ENCODE measurements at places on chromosomes 12 and 14.

DNA sequence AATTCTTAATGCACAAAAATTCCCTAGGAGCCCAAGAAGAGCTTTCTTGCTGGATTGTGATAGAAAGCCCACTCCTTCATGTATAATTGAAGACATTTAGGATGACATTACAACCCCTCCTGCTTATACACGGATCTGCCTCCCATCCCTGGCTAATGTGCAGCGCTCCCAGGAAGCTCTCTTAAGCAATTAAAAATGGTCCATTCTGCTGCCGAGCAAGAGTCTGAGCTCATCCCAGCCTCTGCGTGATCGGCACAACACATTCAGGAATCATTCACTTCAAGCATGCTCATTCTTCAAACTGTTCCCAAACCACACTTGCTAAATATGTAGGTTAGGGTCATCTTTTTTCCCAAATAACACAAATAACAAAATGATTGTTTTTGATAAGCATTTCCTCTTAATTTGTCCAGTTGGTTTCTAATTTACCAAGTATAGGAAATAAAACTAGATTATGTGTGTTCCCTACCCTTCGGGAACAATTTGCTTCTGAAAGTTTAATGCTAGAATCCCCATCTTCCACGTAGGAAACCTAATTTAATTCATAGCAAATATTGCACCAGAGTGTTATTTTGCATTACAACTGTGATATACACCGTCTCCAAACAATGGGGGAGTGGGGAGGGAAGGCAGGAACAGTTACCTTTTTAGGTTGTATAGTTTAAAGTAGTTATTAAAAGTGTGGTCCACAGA, 17.3 kb upstream of the TMEM233 start:
- DNase-seq = no peak

DNA sequence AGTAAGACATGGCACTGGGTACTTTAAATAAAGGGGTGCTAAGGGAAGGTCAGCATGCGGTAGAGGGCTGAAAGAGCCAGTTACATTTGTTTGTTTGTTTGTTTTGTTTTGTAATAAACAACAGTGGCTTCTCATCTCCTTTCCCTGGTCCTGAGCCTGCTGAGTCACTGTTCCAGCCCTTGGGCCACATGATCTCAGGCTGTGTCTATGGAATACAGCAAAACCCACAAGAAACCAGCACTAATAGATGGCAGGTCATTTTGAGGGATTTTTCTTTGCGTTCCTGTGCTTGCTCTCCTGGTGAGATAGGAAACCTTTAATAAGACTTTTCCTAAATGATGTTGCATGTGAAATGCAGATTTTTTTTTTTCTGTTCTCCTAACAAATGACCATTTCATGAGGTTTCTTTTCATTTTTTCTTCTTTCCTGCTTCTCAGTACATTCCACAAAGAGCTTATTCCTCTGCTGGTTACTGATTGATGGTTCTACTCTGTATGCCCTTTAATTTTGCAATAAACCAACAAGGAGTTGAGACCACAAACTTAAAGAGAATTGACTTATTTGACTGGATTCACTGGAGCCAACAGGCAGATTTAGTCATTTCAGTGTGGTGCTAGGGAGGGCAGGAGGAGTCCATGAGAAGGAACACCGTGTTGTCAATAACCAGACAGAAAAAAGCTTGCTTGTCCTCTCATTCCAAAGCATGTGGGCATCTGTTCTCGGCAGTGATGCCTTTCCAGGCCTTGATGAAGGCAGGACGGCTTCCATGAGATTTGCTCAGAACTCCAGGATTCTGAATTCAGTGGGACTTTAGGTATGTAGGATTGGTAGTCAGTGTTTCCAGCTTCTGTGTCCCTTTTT, 459.2 kb downstream of the RAD51B start:
- no peak for DNase-seq

DNA sequence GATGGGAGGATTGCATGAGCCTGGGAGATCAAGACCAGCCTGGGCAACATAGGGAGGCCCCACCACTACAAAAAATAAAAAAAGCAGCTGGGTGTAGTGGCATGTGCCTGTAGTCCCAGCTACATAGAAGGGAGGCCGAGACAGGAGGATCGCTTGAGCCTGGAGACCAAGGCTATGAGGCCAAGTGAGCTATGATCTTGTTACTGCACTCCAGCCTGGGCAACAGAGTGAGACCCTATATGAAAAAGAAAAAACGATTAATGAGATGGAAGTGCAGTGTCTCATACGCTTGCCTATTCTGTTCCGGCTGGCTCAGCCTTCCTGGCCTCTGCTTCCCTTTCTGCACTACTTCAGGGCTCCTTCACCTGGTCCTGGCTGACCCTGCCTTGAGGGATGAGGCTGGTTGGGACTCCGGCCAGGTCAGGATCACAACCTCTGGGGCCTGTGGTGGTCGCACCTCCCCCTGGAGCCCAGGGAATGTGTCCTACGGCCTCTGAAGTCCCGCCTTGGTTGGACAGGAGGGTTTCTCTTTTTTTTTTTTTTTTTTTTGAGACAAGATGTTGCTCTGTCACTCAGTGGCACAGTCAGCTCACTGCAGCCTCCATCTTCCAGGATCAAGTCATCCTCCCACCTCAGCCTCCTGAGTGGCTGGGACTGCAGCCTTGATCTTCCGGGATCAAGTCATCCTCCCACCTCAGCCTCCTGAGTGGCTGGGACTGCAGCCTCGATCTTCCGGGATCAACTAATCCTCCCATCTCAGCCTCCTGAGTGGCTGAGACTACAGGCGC, 10.7 kb downstream of the TEDC1 start:
- DNase-seq = no peak

- DNase-seq = no peak
Observed at GRCh38 chr14:34826661-34827060, 48.5 kb downstream of the BAZ1A start.

DNA sequence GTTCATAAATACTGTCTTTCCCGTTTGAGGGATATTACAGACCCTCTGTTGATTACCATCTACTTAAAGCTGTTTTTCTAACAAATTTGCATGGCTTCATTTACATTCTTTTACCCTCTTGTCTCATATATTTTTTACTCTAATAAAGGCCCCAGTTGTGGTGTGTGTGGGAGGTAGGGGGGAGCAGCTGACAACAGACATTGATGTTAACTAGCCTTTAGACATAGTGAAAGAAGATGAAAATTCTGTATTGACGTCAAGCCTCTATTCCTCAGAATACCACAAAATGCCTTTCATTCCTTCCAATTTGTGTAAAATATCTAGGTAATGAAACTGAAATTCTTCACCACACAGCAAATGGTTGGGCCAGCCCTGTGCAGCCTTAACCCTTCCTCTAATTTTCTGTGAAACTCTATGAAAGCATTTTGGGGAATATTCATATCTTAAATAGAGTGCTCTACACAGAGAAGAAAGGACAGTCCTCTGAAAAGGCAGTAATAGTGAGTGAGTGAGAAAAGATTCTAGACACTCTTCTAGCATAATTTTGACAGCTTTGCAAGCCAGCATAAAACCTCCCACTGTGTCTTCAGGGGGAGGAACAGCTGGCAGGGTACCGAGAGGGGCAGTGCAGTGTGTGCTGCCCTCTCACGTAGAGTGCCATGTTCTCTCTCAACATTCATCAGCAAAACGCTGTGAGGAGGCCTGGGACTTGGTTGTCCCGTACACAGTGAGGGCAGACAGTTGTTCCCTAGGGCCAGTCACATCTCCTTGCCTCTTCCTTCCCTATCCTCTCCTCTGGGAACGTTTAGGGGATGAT, 20.1 kb upstream of the CERS5 start:
- DNase-seq = peak; percentile 27

- no peak for DNase-seq
Observed at GRCh38 chr12:89544681-89545184, 18.9 kb upstream of the POC1B start.

- DNase-seq = no peak
Observed at GRCh38 chr14:68502230-68502629, 290.6 kb downstream of the ZFP36L1 start.
